ENCODE measurements at places on chromosomes 5 and 9. TPM values are rescaled to one million over a fixed set of nuclear protein-coding genes. Genes with fewer than 3 reads are reported as not detected.

GRCh38 chr5:91438871-91439270 lies 55.8 kb upstream of the ARRDC3 start:
- no peak for DNase-seq

DNA sequence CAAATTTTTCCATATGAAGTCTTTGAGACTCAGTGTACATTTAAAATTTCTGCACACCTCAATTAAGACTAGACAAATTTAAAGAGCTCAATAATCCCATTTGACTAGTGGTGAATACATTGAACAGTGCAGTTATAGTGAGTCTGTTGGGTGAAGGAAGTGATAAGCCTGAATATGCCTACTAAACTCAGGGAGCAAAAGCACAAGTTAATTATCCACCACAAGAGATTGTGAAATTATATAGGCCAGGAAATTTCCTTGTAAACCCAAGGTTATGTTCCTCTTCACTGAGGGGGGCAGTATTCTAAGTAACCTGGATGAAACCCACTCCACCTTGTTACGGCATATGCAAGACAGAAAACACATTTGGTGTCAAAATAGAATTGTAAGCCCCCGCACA lies 612.9 kb upstream of the DAB2 start:
- no peak for DNase-seq

- DNase-seq: no peak
These were observed 1.1 kb upstream of the LCN9 start for GRCh38 chr9:135661816-135662560.

GRCh38 chr5:40386289-40386688 lies 293.4 kb upstream of the PTGER4 start:
- no peak for DNase-seq

GNE gene
- 9.9 TPM for total RNA-seq

TSSK1B gene
- 0.29 TPM for total RNA-seq

OLFML2A gene
- 2.2 TPM for total RNA-seq

ETF1 gene
- 77.6 TPM for total RNA-seq

BARX1 gene
- total RNA-seq: 3.3 TPM

PCDHA7 gene
- 4.9 TPM for total RNA-seq

CCDC69 gene
- 4.6 TPM for total RNA-seq
